ENCODE measurements at places on chromosomes 3 and 15.

GRCh38 chr3:159443266-159443665, 545.4 kb upstream of the IL12A start:
- DNase-seq: no peak

- DNase-seq: no peak
Observed at GRCh38 chr3:125025642-125026041, 30.2 kb downstream of the HEG1 start.

GRCh38 chr3:1057436-1057835, 35.4 kb upstream of the CNTN6 start:
- no peak for DNase-seq

DNA sequence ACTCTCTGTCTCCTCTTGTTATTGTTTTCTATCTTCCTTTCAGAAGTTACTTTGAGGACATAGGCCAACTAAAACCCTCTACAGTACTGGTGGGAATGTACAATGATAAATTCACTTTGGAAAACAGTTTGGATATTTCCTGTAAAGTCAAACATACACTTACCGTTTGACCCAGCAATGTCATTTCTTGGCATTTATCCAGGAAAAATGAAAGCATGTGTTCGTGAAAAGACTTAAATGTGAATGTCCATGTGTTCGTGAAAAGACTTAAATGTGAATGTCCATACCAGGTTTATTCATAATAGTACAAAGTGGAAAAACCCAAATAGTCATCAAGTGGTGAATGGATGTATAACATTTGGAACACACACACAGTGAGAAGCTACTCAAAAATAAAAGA, 361.5 kb upstream of the DPH6 start:
- no peak for DNase-seq

GRCh38 chr3:177414093-177414492, 216.8 kb upstream of the TBL1XR1 start:
- DNase-seq: no peak
